Keratinocyte (primary cell): ENCODE measurements at places on chromosomes 13 and 19. TPM values are rescaled to one million over a fixed set of nuclear protein-coding genes. Genes with fewer than 3 reads are reported as not detected.

GRCh38 chr19:53971673-53972072, 8.9 kb downstream of the CACNG8 start:
- H3K36me3 ChIP-seq: no peaks in the 10 kb centered on the region
- DNase-seq: no peak
- no peaks in the 10 kb centered on the region for H3K27me3 ChIP-seq
- H3K27ac ChIP-seq: no peak overlapping the region
- no peaks in the 10 kb centered on the region for H3K4me1 ChIP-seq
- no peak overlapping the region for H3K4me3 ChIP-seq

- no peak for DNase-seq
- H3K27ac ChIP-seq: no peak overlapping the region
- H3K27me3 ChIP-seq: peaks cover 4% of the 10 kb centered on the region
- peaks cover 22% of the 10 kb centered on the region for H3K4me1 ChIP-seq
Observed at GRCh38 chr19:58563823-58564222, 5.4 kb upstream of the UBE2M start.

SMIM24 gene
- polyA plus RNA-seq: not detected in 3 replicates

GRCh38 chr13:97372936-97373335, 61.0 kb upstream of the RAP2A start:
- H3K27ac ChIP-seq: no peak overlapping the region
- no peak overlapping the region for H3K4me3 ChIP-seq
- no peaks in the 10 kb centered on the region for H3K27me3 ChIP-seq
- DNase-seq: no peak
- peaks cover 2% of the 10 kb centered on the region for H3K4me1 ChIP-seq

CCDC169 gene
- 0.17 to 0.46 TPM (median 0.37 TPM) in 3 replicates for polyA plus RNA-seq

DNA sequence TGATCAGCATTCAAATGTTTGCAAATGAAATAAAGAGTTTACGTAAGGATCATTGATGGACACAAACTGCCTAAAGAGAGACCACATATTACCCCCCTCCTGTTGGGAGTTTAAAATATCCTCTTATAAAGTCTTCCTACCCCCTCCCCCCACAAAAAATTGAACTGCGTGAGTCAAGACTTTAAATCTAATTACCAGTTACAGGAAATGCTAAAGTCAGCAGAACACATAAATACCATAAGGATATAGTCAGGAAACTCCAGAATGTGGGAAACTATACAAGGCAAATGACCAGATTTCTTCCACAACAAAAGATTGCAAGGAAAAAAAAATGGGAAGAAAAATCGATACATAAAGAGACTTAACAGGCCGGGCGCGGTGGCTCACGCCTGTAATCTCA, 44.4 kb upstream of the FARP1 start:
- no peak overlapping the region for H3K27ac ChIP-seq
- no peaks in the 10 kb centered on the region for H3K27me3 ChIP-seq

KLK13 gene
- polyA plus RNA-seq: 2.0 to 4.4 TPM (median 2.8 TPM) in 3 replicates

GRCh38 chr13:30116379-30116778, 191.0 kb downstream of the KATNAL1 start:
- no peak for DNase-seq
- H3K27ac ChIP-seq: no peak overlapping the region
- no peaks in the 10 kb centered on the region for H3K27me3 ChIP-seq
- H3K4me1 ChIP-seq: peaks cover 42% of the 10 kb centered on the region

ZIK1 gene
- polyA plus RNA-seq: 3.5 to 4.5 TPM (median 3.9 TPM) in 3 replicates
